ENCODE measurements at places on chromosomes 4 and X. TPM values are rescaled to one million over a fixed set of nuclear protein-coding genes. Genes with fewer than 3 reads are reported as not detected.

- no peak for DNase-seq
Observed at GRCh38 chr4:41043465-41043864, 170.9 kb downstream of the APBB2 start.

Gene UCHL1
- 1.0 TPM for total RNA-seq

Gene CDKL5
- 1.7 TPM for total RNA-seq

- no peak for DNase-seq
Observed at GRCh38 chrX:21948897-21949578, 8.5 kb downstream of the SMS start.

Gene FGA
- total RNA-seq, result 15,070 TPM

DNA sequence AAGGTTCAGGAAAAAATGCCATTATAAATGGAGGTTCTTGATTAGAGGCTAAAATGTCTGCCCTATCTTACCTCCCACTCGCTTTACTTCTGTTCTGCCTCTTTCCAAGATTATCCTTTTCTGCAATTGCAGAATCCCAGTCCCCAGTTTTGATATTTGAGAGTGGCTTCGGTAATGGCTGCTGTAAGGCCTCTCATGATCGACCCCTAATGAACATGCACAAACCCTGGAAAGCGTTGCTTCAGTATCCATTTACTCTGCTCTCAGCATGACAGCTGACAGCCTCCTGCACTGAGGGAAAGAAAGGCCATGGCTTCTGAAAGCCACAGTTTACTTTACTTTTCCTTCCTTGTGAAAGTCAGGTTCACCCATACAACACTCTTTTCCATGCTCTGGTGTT, 325.4 kb upstream of the GALNT7 start:
- DNase-seq, result no peak

DNA sequence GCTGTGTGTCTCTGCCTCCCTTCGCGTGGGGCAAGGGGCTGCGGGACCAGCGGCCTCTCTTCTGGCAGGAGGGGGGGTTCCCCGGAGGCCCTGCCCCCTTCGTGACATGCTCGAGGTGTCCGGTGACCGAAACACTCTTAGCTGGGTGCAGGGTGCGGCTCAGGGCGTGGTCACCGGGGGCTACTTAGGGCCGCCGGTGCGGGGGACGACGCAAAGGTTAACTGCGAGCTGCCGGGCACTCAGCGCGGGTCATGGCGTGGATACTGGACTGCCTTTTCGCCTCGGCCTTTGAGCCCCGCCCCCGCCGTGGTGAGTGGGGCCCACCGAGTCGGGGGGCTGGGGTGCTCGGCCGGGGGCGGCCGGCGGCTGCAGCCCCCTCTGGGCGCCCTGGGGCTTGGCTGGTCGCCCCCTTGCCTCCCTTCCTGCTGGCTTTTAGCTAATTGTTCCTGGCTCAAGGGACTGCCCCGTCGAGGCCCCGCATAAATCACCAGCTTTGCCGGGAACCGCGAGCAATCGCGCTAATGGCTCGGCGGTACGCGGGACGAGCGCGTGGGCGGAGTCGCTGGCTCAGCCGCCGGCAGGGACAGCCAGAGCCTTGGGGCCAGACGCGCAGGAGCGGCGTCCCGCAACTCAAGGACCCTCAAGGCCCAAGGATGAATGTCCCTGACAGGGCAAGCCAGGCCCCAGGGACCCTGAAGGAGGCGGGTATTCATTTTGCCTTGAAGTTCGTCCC, at the start of gene ARHGAP36:
ARHGAP36 (plus strand) TSS at position 211 of the 733 bp plus-strand sequence. CDS start 23,320 bp downstream, outside the sequence.
- no peak for DNase-seq

Gene STARD8
- total RNA-seq, result 10.6 TPM

GRCh38 chr4:108172231-108172752, 3.6 kb upstream of the LEF1 start:
- no peak for DNase-seq

DNA sequence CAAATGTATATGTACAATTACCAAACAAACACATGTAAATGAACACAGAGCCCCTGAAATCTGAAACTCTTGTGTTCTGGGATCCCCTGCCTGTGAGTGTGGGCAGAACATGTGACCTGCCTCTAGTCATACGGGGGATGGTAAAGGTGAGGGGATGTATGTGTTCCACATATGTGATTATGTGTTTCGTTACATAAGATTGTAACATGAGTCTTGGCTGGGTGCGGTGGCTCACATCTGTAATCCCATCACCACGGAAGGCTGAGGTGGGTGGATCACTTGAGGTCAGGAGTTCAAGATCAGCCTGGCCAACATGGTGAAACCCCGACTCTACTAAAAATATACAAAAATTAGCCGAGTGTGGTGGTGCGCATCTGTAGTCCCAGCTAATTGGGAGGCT, 37.1 kb upstream of the SLC2A9 start:
- DNase-seq, result no peak

GRCh38 chr4:127012549-127012948, 620.2 kb upstream of the INTU start:
- no peak for DNase-seq

Gene GASK1B
- total RNA-seq, result 3.2 TPM

DNA sequence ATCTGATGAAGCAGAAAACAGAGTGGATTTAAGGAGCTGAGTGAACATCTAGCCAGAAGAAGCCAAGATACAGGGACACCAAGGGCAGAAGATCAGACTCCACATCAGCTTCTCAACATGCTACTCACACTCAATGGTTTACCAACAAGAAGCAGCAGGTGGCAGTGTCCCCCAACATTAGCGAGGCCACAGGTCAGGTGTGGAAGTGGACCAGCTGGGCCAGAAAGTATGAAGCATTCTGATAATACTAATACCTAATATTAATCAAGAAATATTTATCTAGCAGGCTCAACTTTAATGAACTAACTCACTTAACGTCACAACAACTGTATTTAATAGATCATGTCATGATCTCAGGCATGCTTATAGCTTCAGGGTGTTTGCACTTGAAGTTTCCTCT, 73.4 kb upstream of the TTC29 start:
- peak; percentile 64 for DNase-seq

Gene RPA4
- 0.23 TPM for total RNA-seq

Gene DRD5
- total RNA-seq, result not detected

GRCh38 chrX:86455495-86455894, 307.2 kb downstream of the DACH2 start:
- DNase-seq, result no peak

DNA sequence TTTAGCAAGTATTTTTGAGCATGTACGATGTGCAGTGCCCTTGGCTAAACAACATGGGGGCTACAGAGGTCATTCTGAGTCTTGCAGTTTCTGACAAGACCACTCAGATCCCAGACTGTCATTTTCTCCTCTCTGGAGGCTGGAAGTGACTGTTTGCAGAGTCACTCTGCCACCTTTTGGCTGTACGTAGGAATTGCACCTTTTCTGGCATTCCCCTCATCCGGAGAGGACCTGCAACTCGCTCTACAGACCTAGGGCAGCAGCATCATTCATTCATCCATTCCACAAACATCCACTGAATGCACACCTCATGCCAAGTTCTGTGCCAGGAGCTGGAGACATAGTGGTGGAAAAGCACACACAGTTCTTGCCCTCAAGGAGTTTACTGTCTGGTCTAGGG, 160.4 kb upstream of the GPR101 start:
- DNase-seq, result peak; percentile 40

All from left lobe of liver (tissue), 2 donors.